NCI-H187 treated with DMSO at 0.1 percent for 48 hours (cell line): ENCODE measurements at places on chromosomes 1 and 21.

DNA sequence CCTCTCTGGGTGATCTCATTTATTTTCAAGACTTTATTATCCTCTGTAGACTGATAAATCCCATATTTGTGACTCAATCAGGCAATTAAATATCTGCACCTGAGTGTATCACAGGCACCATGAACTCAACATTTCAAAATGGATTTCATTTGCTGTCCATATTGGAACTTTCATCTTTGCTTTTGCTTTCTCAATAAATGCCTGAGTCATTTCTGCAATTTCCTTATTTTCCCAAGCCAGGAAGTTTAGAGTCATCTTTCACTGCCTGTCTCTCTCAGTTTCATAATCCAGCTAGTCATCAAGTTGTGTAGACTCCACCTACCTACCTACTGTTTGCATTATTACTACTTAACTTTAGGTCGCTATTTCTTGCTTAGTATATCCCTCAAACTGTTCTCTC is 540.9 kb downstream of the LMO4 start:
- DNase-seq = no peak

GRCh38 chr1:7536891-7537591 is 234.1 kb upstream of the VAMP3 start:
- DNase-seq = peak; percentile 35

DNA sequence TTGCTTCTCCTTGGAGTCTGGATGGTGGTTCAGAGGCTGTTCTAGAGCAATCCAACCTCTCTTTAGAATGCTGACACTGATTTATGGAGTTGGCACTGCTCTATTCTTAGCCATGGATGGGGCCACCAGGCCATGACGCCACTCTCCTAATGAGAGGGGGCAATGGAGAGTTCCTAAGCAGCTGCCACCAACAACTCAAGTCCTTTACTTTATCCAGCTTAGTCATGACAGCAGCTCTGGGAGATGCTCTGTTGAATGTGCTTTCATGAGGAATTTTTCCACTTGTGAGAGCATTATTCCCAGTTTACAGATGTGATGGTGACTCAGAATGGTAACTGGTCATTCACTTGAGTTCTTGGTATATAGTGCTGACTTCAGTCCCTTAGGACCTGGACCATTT is 366.3 kb downstream of the HHAT start:
- no peak for DNase-seq

GRCh38 chr1:55584526-55585401 is 369.6 kb upstream of the USP24 start:
- no peak for DNase-seq

GRCh38 chr1:27099587-27100334 is 55.2 kb downstream of the SLC9A1 start:
- DNase-seq = no peak

- DNase-seq = no peak
These were observed 782.9 kb upstream of the TPTE start for GRCh38 chr21:9738527-9738926.

GRCh38 chr1:115348636-115349035 is 10.6 kb upstream of the NGF start:
- no peak for DNase-seq

- DNase-seq = no peak
These were observed 32.1 kb downstream of the DYRK1A start for GRCh38 chr21:37398697-37399096.

DNA sequence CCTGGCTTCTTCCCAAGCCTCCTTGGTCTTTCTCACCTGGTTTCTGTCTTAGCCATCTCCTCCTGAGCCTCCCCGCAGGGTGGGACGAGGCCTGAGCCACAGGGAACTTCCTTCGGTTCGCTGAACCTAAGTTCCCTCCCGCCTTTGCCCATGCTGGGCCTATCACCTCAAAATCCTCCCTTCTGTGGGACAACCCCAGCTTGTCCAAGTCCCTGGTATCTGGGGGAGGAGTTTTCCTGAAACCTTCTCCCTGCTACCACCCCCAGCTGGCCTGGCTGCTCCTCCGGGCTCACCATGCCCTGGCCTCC is 27.7 kb upstream of the VPS13D start:
- no peak for DNase-seq

GRCh38 chr21:26717146-26717739 is 128.0 kb downstream of the ADAMTS1 start:
- DNase-seq = no peak

- no peak for DNase-seq
These were observed 6.1 kb downstream of the SLC25A24 start for GRCh38 chr1:108194051-108194450.
